Cardiac fibroblast (primary cell): ENCODE measurements at places on chromosomes 5 and 9.

- DNase-seq, result peak; percentile 39
Measured at GRCh38 chr5:88925692-88926490, 42.9 kb upstream of the MEF2C start.

DNA sequence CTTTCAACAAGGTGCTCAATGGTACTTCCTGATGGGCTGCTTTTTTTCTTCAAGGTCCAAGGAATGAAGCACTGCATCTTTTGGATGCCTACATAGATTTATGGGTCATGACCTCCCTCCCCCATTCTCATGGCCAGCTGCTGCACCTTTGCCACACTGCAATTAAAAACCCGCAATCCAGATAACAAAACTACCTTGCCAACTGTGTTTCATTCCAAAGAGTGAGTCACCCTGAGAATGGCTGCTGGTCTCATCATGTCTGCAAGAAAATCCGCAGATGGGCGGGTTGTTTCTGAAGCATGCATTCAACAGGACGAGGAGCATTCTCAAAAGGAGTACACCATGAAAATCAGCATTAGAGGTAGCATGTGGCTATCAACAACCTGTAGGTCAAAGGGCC lies 139.8 kb downstream of the ELAVL2 start:
- DNase-seq, result no peak

GRCh38 chr9:126932871-126933321 lies 18.3 kb downstream of the RALGPS1 start:
- no peak for DNase-seq

- peak; percentile 22 for DNase-seq
Measured at GRCh38 chr9:36192196-36192595, 1.5 kb downstream of the CLTA start.

- peak; percentile 63 for DNase-seq
Measured at GRCh38 chr5:62790348-62790747, 211.7 kb downstream of the LRRC70 start.

DNA sequence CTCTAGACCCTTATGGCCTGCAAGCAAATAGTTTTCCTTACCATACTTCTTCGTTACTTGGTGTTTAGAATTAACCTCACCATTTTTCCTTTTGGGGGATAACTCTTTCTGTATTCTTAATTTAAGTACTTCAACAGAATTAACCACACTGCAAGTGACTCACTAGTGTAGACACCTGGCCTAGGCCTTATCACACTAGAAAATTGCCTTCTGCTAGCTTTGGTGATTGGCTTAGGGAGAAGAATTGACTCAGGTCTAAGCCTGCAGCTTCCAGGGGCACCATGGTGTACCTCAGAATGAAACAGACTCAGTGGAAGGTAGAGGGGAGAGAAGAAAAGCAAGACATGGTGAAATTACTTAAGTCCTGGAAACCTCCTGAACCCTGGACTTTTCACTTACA lies 112.8 kb upstream of the HMHB1 start:
- DNase-seq, result no peak

GRCh38 chr9:89186960-89187359 lies 8.3 kb upstream of the SHC3 start:
- DNase-seq, result no peak

DNA sequence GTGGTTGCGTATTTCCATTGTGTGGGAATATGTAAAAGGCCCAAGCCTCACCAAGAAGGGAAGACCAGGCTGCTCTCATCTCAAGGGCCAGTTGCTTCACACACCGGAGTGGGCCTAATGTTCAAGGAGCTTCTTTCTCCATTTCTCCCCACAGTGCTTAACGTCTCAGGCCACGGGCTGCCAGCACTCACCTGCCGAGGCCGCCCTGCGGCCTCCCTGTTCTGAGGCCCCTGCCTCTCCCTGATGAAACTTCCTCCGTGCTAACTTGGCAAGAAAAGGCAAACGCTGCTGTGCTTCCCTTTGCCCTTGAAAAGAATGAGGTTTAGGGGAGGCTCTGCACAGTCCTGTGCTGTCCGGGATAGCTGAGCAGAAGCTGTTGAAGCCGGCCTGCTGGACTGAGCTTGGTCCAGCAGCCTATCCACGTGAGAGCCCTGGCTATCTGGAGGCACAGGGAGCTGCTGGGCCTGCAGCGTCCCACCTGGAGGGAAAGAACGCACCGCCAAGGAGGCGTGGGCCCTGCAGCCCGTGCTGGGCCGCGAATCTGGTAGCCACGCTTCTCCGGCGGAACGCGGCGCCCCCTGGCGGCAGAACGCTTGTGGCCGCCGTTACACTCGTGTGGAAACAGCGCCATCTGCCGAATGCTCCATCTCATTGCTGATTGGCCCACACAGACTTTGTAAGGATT lies 73.5 kb upstream of the PRSS3 start:
- DNase-seq, result peak; percentile 89

DNA sequence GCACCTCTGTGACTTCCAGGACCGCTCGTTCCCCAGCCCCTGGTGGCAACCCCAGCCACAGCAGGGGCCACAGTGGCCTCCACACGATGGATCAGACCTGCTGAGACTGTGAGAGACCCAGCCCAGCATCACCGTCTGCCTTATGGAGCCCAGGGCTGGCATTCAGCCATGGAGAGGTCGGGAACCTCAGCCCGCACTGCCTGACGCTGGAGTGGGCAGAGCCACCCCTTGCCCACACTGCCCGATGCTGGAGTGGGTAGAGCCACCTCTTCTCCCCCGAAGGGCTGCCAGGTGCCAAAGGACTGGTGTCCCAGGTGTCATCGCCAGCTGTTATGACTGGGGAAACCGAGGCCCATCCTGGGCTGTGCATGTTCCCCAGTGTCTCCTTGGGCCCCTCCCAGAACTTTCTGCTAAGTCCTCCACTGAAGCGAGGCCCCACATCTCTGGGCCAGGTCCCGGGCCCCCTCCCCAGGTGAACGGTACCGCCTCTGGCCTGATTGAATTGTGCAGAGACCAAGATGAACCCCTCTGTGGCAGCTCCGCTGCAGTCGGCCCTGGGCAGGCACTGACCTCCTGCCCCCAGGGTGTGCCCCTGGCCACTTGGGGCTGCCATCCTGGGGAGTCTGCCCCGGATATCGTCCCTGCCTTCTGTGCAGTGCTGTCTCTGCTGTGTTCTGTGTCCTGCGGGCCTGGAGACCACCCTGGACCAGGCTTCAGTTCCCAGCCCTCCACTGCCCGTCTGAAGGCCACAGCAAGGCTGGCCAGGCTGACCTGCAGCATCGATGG lies 137.1 kb downstream of the ADAMTS2 start:
- DNase-seq, result no peak

- no peak for DNase-seq
Measured at GRCh38 chr5:72397836-72398235, 77.7 kb downstream of the PTCD2 start.

GRCh38 chr9:88737031-88737430 lies 202.1 kb downstream of the NXNL2 start:
- DNase-seq, result no peak

- no peak for DNase-seq
Measured at GRCh38 chr5:125961150-125961549, 462.1 kb upstream of the GRAMD2B start.

DNA sequence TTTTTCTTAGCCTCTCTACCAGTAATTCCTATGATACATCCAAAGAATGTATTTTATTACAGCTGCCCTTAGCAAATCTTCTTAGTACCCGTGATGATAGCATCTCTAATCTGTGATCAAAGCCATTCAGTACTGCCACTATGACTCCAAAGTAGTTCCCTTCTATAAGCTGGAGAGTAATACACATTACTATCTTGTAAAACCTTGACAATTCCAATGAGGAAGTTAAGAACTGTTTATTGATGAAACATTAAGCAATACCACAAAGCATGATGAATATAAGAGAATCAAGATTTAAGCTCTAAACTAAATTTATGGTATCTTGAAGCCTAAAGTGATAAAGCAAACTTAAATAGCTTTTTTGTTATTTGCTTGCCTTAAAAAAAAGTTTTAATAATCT lies 86.1 kb downstream of the SMIM23 start:
- DNase-seq, result no peak

DNA sequence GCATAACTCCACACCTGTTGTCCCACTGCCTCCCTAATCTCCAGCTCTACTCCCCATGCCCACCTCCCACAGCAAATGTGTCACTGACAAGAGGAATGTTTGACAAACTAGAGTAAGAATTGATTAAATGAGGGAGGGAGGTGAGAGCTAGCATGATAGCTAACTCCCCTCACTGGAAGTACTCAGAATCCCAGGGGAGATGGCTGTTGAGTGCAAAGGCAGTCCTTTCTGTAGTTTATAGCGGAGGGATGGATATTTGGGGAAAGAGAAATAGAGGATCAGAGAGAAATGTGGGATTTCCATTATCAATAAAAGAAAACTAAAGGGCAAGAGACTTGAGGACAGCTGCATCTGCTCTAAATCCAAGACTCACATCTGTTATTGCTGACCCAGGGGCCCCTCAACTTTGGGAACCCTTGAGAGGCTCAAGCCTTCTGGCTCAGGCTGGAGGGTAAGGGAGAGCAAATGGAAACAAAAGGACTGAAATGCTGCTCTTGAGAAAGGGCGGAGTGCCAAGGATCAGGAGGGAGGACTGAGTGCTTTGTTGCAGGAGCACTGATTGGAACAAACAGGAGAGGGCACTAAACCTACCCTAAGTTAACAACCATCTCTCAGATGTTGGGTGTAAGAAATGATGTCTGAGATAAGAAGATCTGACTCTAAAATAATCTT lies 372.1 kb downstream of the NTRK2 start:
- no peak for DNase-seq

DNA sequence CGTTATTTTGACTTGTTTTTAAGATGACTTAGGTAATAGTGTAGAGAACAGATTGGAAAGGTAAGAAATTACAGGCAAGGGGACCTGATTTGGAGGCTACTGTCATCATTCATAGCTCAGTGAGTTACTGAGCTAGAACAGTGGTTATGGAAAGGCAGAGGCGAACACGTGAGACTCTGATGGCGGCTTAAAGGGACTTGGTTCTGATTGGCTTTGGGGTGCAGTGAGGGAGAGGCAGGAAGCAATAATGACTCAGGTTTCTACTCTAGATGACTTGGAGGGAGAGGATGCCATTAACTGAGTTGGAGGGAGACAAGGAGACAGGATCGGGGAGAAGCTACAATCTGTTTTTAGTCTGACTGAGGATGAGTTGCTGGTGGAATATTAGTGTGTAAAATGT lies 3.0 kb downstream of the F2RL2 start:
- DNase-seq, result no peak

DNA sequence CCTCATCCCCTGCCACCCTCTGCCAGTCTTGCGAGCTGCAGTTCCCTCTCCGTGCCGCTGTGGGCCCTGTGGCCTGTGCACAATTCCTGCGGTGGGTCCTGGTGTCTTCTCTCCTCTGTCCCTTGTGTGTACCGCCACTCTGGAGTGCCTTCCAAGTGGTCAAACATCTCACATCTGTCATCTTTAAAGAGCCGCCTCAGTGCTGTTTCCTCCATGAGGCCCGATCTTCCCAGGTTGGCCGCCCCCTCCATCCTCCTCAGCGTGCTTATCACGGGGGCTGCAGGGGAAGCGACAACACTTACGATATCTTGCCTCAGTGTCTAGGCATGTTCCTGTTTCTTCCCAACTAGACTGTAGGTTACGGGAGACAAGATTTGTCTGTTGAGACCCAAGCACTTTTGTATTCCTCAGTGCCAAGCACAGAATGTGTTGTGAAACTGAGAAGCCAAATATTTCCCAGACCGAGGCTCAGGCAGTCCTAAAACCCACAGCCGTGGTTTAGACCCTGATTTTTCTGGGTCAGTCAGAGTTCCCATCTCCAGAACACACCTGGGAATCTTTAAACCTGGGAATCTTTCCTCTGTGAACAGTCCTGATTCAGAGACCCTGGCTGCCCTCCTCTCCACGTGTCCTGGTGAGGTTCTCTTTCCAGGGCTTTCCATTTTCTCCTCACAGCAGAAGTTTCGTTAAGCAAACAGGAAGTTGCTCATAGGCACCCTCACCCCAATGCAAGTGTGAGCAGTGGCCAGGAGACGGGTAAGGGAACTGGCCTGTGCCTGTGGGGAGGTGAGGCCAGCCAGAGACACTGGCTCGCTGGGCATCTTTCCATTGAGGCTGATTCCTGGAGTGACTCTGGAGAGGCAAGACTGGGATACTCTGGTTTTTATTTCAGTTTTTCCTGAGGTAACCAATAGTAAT lies 28.8 kb downstream of the SLC46A2 start:
- peak; percentile 65 for DNase-seq

DNA sequence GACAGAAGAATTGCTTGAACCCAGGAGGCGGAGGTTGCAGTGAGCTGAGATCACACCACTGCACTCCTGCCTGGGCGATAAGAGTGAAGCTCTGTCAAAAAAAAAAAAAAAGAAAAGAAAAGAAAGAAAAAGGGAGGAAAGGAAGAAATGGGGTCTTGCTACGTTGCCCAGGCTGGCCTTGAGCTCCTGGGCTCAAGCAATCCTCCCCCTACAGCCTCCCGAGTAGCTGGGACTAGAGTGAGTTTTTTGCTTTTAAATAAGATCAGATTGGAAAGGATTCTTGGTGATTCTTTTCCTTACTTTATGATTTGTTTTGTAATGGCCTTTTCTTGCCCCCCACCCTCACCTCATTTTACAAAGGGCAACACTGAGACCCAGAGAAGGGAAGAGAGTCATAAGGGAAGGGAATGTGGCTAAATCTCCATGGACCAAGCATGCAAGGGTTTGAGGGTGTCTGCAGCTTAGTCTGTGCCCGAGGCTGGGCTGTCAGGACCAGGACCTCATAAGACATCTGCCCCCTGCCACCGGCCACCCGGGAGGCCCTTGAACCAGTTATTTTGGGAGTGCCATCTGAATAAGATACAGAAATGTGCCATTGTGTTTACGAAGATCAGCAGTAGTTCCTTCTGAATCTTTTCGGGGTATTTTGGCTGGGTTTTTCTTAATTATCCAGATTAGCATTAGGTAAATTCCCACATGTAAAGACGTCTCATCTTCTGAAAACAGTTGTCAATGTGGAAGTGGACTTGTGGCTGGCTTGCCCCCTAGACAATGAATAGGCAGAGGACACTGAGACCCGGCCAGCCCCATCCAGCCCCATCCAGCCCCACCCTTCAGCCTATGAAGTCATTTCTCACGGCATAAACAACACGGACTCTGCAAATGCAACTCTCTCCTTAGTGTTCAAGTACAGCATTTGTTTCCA lies 44.5 kb upstream of the GRHPR start:
- DNase-seq, result no peak

GRCh38 chr9:97502984-97503861 lies 1.8 kb downstream of the TMOD1 start:
- no peak for DNase-seq

GRCh38 chr5:31107091-31107518 lies 86.4 kb upstream of the CDH6 start:
- DNase-seq, result peak; percentile 26

GRCh38 chr9:119771341-119771740 lies 402.1 kb upstream of the BRINP1 start:
- DNase-seq, result no peak

DNA sequence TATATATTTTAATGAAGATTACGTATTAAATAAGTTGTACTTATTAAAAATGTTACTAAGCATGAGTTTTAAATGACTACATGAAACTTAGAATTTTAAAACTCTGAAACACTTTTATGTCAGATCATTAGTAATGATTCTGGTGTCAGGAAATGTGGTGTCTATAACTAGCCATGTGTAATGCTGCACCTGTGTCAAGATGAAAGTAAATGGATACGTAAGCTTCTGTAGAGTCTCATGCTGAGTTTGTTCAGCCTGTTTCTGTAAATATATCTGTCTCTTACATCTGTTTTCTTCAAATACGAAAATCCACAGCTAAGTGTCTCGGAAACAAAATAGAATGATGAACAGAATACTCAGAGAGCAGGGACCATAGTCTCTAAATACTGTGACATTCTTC lies 278.0 kb upstream of the SMC2 start:
- no peak for DNase-seq
